Purkinje cell (primary cell): ENCODE measurements at places on chromosomes 13 and 19. TPM values are rescaled to one million over a fixed set of nuclear protein-coding genes. Genes with fewer than 3 reads are reported as not detected.

Gene ZNF506
- polyA plus RNA-seq, result 28.5 and 42.8 TPM in 2 replicates

Gene UBXN6
- polyA plus RNA-seq, result 12.1 and 14.0 TPM in 2 replicates

Gene TIMM44
- 8.8 and 13.7 TPM in 2 replicates for polyA plus RNA-seq

Gene ZSCAN5C
- not detected in 2 replicates for polyA plus RNA-seq

Gene NFIX
- 2.0 and 4.5 TPM in 2 replicates for polyA plus RNA-seq

Gene SIGLEC12
- not detected in 2 replicates for polyA plus RNA-seq

Gene NCAN
- polyA plus RNA-seq, result 1.6 and 3.4 TPM in 2 replicates

Gene ZNF738
- 13.8 and 14.8 TPM in 2 replicates for polyA plus RNA-seq

Gene SIGLECL1
- not detected in 2 replicates for polyA plus RNA-seq

Gene LRRC63
- polyA plus RNA-seq, result 0.55 and 0.67 TPM in 2 replicates

Gene GJB6
- polyA plus RNA-seq, result 0.93 and 1.1 TPM in 2 replicates

Gene VAV1
- 0.12 TPM in 1 of 2 replicates, not detected in the other for polyA plus RNA-seq

Gene ATP8A2
- 25.3 and 36.4 TPM in 2 replicates for polyA plus RNA-seq

Gene PTGER1
- not detected in 2 replicates for polyA plus RNA-seq

Gene STRN4
- polyA plus RNA-seq, result 3.9 and 4.8 TPM in 2 replicates

Gene CBY2
- not detected in 2 replicates for polyA plus RNA-seq

Gene ZNF583
- 10.3 and 21.9 TPM in 2 replicates for polyA plus RNA-seq

Gene TNFAIP8L1
- 1.5 TPM in 1 of 2 replicates, not detected in the other for polyA plus RNA-seq

Gene ZNF493
- polyA plus RNA-seq, result 43.5 and 43.6 TPM in 2 replicates

Gene ZNF296
- 0.15 TPM in 1 of 2 replicates, not detected in the other for polyA plus RNA-seq

Gene EXOSC5
- 27.9 and 29.3 TPM in 2 replicates for polyA plus RNA-seq

Gene SOX1
- polyA plus RNA-seq, result 1.7 and 2.4 TPM in 2 replicates

Gene LDLR
- 0.13 and 4.0 TPM in 2 replicates for polyA plus RNA-seq
